CD8-positive, alpha-beta memory T cell (primary cell): ENCODE measurements at places on chromosomes 11 and 22. TPM values are rescaled to one million over a fixed set of nuclear protein-coding genes. Genes with fewer than 3 reads are reported as not detected.

Gene PRR33
- not detected for total RNA-seq

- H3K4me3 ChIP-seq: peak overlapping the region; percentile 49
- peaks cover 78% of the 10 kb centered on the region for H3K4me1 ChIP-seq
- peaks cover 29% of the 10 kb centered on the region for H3K36me3 ChIP-seq
- peak overlapping the region; percentile 58 for H3K27ac ChIP-seq
- no peaks in the 10 kb centered on the region for H3K27me3 ChIP-seq
Measured at GRCh38 chr22:40324468-40325305, 21.6 kb upstream of the ADSL start.

DNA sequence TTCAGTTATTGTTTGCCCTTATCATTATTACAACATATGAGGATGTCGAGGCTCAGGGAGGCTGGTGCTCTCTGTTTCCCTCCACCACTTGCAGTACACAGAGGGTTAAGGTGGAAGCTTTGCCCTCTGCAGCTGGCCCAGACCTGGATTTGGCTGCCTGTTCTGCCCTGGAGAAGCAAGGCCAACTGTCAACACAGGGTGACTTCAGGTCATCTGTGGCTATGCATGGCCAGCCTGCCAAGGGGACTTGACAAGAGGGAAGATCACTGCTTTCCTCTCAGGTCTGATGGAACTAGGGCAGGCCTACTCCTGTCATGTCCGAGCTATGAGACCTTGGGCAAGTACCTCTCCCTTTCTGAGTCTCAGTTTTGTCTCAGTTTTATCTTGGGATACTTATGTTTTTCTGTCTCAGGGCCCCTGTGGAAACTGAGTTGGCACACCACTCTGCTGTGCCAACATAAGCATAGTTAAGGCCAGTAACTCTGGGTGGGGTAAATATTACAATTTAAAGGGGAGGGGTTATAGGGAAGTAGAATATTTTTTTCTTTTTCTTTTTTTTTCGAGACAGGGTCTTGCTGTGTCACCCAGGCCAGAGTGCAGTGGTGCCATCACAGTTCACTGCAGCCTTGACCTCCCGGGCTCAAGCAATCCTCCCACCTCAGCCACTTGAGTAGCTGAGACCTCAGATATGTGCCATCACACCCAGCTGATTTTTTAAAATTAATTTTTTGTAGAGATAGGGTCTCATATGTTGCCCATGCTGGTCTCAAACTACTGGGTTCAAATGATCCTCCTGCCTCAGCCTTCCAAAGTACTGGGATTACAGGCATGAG is 2.4 kb upstream of the THRSP start:
- no peak overlapping the region for H3K4me3 ChIP-seq
- H3K36me3 ChIP-seq: no peaks in the 10 kb centered on the region
- no peaks in the 10 kb centered on the region for H3K27me3 ChIP-seq
- H3K4me1 ChIP-seq: no peaks in the 10 kb centered on the region
- no peak for DNase-seq

DNA sequence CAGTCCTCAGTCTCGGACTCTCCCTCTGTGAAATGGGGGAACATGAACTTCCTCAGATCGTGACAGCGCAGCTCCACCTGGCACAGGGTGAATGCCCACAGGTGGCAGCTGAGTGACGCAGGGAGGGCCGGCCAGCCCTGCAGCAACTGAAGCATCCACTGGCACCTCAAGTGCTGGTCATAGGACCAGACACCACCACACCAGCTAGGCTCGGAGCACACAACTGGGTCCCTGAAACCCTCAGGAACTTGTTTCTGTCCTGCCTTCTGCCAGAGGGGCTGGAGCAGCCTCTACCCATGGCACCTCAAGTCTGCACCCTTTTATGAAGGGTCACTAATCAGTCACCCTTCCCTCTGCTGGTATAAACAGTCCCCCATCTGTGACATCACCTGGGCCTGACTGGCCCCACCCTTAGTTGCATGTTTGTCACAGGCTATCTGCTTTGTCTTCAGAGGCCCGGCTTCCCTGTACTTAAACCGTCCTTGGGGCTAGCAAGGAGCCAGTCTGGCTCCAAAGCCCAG is 7.4 kb upstream of the CDC42BPG start:
- peak overlapping the region; percentile 34 for H3K4me3 ChIP-seq
- peaks cover 93% of the 10 kb centered on the region for H3K4me1 ChIP-seq
- peaks cover 11% of the 10 kb centered on the region for H3K36me3 ChIP-seq
- peak overlapping the region; percentile 35 for H3K27ac ChIP-seq

GRCh38 chr11:15817001-15817400 is 539.3 kb downstream of the SOX6 start:
- H3K4me3 ChIP-seq: no peak overlapping the region
- H3K4me1 ChIP-seq: no peaks in the 10 kb centered on the region
- H3K36me3 ChIP-seq: no peaks in the 10 kb centered on the region
- no peaks in the 10 kb centered on the region for H3K27me3 ChIP-seq
- no peak for DNase-seq

DNA sequence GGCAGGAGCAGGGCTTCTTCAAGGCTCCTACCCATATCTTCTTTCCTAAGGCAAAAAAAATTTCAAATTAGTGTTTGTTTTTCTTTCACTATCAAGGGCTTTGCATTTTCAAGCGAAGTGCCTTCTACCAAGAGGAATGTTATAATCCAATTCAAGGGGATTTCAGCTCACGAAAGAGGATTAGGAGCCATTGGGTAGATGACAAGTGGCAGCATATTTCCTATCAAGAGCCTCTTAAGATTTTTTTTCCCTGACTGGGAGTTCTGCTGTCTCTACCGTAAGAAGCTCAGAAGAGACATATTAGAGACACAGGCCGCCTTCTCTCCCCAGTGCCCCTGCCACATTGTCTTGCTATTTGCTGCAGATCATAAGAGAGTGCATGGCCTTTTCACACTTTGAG is 55.9 kb upstream of the BMAL1 start:
- H3K36me3 ChIP-seq: no peaks in the 10 kb centered on the region
- H3K27me3 ChIP-seq: no peaks in the 10 kb centered on the region
- no peak overlapping the region for H3K4me3 ChIP-seq

Gene MMP11
- total RNA-seq: 0.90 TPM

Gene KRTAP5-1
- total RNA-seq: not detected

Gene OR2AG2
- total RNA-seq: not detected

DNA sequence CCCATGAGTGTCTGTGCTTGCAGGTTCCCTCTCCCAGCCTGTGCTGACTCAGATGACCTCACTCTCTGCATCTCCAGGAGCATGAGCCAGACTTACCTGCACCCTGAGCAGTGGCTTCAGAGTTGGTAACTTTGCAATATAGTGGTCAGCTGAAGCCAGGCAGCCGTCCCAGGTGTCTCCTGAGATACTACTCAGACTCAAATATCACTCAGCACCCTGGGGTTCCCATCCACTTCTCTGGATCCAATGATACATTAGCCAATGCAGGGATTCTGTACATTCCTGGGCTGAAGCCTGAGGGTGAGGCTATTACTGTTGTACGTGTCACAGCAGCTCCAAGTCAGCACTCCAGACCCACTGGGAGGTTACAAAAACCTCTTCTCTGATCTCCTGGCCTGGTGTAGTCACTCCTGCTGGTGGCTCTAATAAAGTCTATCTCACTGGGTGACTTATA is 87.8 kb upstream of the TOP3B start:
- no peaks in the 10 kb centered on the region for H3K36me3 ChIP-seq
- no peak for DNase-seq
- H3K4me3 ChIP-seq: no peak overlapping the region
- no peaks in the 10 kb centered on the region for H3K27me3 ChIP-seq
- no peak overlapping the region for H3K27ac ChIP-seq
- no peaks in the 10 kb centered on the region for H3K4me1 ChIP-seq

Gene NXPE2
- not detected for total RNA-seq

Gene DMC1
- 10.9 TPM for total RNA-seq

- H3K4me3 ChIP-seq: no peak overlapping the region
- H3K27me3 ChIP-seq: no peaks in the 10 kb centered on the region
- no peak overlapping the region for H3K27ac ChIP-seq
- DNase-seq: no peak
- no peaks in the 10 kb centered on the region for H3K4me1 ChIP-seq
Measured at GRCh38 chr11:62182147-62182891, 7.7 kb upstream of the SCGB1D1 start.

Gene B3GAT1
- 0.44 TPM for total RNA-seq

Gene SAA1
- not detected for total RNA-seq

Gene GNG3
- total RNA-seq: not detected

GRCh38 chr11:115550291-115551059 is 46.3 kb upstream of the CADM1 start:
- no peaks in the 10 kb centered on the region for H3K36me3 ChIP-seq
- DNase-seq: no peak
- no peak overlapping the region for H3K4me3 ChIP-seq
- H3K27ac ChIP-seq: no peak overlapping the region
- no peaks in the 10 kb centered on the region for H3K27me3 ChIP-seq
- H3K4me1 ChIP-seq: no peaks in the 10 kb centered on the region

DNA sequence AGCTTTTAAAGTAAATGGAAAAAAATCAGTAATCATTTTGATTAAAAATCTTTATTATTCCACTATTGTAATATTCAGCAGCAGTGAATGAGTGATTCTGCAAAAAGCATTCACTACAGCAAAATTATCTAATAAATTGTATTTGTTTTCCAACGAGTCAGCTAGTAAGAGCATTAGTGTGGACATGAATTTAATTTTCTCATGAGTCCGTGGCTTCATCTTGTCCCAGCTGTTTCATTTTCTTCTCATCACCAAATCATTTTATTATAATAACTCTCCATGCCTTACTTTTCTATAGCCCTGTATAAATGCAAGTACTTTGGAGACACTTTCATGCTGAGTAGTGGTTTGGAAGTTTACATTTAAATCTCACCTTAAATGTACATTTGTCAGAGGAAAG is 66.2 kb downstream of the FANCF start:
- no peaks in the 10 kb centered on the region for H3K4me1 ChIP-seq
- no peak overlapping the region for H3K27ac ChIP-seq
- no peaks in the 10 kb centered on the region for H3K27me3 ChIP-seq
- no peaks in the 10 kb centered on the region for H3K36me3 ChIP-seq

DNA sequence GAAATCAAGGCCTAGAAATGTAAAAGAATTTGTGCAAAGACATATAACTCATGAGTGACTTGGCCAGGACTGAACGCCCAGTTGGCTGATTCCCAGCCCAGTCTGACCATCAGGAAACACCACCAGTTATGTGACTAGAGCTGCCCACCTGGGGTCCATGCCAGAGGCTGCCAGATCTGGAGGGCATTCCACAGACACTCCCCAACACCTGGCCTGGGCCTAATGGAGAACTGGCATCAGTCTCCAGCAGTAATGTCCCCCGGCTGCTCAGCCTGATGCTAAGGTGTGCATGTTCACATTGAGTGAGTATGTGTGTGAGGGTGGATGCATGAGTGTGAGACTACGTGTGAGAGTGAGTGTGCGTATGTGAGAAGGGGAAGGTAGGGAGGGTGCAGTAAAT is 15.7 kb downstream of the PLAAT3 start:
- DNase-seq: no peak
- no peak overlapping the region for H3K4me3 ChIP-seq
- H3K27me3 ChIP-seq: no peaks in the 10 kb centered on the region

- no peak overlapping the region for H3K4me3 ChIP-seq
- no peak for DNase-seq
- peaks cover 7% of the 10 kb centered on the region for H3K27me3 ChIP-seq
- H3K4me1 ChIP-seq: peaks cover 3% of the 10 kb centered on the region
- no peak overlapping the region for H3K27ac ChIP-seq
Measured at GRCh38 chr22:43389227-43389836, 22.5 kb upstream of the MPPED1 start.
